Renal cortical epithelial cell (primary cell): ENCODE measurements at places on chromosomes 1 and 21. TPM values are rescaled to one million over a fixed set of nuclear protein-coding genes. Genes with fewer than 3 reads are reported as not detected.

GRCh38 chr1:53327182-53327913 lies 522 bp downstream of the LRP8 start:
- no peak for DNase-seq

ETNK2 gene
- total RNA-seq: 21.7 and 22.7 TPM in 2 replicates

- no peak for DNase-seq
Measured at GRCh38 chr1:19338323-19338762, 26.2 kb downstream of the SLC66A1 start.

WNT3A gene
- not detected in 2 replicates for total RNA-seq

DNA sequence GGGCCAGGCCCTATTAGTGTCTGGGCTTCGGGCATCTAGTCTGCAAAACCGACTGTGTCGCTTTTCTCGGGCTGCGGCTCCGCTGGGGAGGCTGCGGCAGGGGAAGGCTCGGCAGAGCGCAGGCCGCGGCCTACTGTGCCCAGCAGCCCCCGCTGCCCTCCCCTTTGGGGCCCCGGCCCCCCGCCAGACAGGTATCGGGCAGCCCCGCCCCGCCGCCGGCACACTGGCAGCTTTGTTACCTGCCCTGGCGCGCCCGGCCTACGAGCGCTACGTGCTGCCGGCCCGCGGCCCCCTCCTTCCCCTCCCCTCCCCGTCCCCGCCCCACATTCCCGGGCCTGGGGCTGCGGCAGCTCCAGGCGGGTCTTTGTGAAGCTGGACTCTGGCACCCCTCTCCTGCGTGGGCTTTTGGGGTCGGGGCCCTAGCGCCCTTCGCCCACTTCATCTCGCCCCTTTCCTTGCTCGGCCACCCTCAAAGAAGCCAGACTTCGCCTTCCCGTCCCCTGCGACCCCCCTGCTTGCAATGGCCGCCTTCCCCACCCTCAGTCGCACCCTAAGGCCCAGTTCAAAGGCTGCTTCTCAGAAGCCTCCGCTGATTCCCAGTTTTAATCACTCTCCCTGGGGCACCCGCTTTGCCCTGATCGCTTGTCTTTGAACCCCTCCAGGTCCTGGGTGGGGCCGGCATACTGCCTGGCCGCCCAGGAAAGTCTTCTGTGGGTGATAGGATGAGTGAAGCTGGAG lies 48.9 kb upstream of the SLC2A1 start:
- no peak for DNase-seq
